Esophagus muscularis mucosa (tissue), 4 donors: ENCODE measurements at places on chromosomes 7 and 10.

GRCh38 chr7:158587162-158588084 is at the start of gene PTPRN2:
TSS of gene PTPRN2 (minus strand) at chr7:158587823.
- no peak for DNase-seq

- no peak for DNase-seq
Observed at GRCh38 chr7:157476201-157476600, 139.4 kb downstream of the DNAJB6 start.

DNA sequence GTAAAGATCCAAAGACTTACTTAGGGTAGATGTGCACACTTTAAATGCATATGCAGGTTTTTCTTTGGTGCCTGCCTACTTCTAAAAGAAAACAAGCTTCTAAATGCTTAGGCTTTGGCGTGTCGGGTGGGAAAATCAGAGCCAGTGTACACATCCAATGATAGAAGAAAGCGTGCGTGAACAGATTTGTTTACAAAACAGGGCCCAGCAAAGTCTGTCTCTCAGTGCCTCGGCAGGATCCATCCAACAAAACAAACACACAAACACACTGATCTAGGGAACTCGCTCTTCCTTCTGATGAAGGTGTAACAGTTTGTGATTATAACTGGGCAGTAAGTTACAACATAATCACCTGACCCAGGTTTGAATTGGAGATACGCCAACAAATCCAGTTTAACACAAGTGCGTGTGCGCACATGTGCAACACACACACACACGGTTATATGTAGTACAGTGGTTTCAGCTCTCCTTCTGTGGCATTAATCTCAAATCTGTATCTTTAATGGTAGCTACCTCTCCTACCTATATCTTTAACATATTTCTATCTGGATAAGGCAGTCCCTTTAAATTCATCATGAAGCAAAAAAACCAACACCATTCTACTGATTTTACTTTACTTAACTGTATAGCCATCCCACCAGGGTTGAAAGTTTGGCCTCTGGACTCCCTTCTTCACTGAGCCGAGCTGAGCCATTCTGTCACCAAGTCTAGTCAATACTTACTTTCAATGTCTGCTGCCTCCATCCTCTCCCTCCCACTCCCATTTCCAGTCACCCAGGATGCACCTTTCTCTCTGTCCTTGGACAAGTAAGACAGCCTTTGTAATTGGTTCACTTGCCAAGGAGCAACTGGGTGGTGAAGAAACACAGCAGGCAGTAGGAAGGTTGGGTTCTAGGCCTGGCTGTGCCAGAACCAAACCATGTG is 184.4 kb upstream of the KLF14 start:
- no peak for DNase-seq

DNA sequence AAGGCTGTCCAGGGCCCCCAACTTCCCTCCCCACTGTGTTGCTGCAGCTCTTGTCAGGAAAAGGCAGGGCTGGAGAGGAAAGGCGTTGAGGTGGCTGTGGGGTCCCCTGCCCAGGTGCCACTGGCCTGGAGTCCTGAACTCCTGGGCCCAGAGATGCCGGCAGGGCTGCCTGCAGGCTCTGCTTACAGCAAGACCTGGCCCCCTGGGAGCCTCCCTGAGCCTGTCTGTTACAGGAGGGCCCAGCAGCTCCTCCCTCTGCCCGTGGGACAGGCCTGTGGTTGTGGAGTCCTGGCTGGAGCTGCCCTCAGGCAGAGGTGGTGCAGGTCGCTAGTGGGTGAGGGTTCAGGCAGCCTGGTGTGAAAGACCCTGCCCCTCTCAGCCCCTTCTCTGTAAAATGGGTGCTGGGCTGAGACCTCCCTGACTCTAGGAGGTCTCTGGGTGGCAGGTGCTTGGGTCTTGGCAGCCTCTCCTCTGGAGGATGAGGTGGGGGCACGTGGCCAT is 9.9 kb downstream of the ANTXRL start:
- DNase-seq, result no peak

GRCh38 chr10:70671619-70672164 is 614 bp upstream of the ADAMTS14 start:
- no peak for DNase-seq

DNA sequence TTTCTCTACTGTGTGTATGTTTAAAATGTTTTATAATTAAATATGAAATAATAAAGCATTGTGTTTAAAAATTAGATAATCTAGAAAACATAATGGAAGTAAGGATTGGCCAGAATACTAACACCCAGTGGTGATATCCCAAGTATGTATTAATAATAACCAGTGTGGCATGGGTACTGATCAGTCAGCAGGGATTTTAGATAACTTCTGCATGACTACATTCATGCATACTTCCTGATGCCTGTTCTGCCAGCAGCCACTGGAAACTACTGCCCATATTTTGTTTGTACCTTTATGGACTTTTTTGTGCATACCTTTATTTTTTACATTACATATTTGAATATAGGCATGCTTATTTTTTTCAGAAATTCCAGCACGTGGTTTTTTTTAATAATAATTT is 156.6 kb upstream of the TMEM196 start:
- DNase-seq, result no peak

GRCh38 chr7:106609416-106609815 is 51.5 kb downstream of the CCDC71L start:
- DNase-seq, result no peak

DNA sequence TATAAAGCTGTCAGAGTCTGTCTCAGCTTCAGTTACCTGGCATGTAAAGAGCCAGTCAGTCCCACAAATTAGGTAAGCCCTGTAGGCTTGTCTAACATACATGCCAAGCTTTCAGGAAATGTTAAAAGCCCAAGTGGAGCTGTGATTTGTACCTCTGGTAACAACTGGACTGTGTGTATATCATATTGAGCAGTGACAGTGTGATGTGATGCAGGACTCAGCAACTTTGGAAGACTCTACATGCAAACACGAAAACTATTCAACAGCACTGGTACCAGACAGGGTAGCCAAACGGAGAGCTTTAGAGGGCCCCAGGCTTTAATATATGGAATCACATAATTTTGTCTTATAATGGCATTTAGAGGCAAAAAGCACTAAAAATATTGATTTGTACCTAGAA is 587.9 kb downstream of the PHTF2 start:
- DNase-seq, result no peak

DNA sequence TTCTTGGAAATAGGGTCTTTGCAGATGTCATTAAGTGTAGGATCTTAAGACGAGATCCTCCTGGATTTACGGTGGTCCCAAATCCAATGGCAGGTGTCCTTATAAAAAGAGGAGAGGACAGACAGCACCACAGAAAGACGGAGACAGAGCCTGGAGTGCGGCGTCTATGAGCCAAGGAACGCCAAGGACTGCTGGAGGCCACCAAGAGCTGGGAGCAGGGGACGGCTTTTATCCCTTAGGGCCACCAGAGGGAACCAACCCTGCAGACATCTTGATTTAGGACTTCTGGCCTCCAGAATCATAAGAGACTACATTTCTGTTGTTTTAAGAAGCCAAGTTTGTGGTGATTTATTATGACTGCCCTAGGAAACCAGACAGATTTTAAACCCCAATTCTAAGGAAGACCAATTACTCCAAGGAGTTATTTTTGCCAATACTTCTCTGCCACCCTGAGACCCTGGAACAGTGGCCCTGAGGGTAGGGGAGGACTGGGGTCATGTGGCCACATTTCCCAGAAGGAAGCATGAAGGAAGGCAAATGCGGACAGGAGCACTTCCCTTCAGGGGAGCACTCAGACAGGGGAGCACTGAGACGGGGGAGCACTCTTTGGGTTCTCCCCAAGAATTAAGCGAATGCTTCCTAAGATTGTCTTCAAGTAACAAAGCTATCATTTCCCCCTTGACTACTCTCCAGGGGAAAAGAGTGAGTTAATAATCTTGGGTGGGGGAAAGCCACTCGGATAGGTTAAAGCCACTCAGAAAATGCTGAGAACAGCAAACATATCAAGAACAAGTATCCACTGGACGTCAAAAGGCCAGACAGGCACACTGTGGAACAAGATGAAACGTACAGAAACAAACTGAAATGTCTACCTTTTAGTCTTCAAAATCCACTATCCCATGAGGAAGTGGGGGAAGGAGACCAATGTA is 67.5 kb downstream of the CHST15 start:
- DNase-seq, result no peak

- no peak for DNase-seq
Observed at GRCh38 chr7:125450749-125451148, 521.1 kb upstream of the POT1 start.

DNA sequence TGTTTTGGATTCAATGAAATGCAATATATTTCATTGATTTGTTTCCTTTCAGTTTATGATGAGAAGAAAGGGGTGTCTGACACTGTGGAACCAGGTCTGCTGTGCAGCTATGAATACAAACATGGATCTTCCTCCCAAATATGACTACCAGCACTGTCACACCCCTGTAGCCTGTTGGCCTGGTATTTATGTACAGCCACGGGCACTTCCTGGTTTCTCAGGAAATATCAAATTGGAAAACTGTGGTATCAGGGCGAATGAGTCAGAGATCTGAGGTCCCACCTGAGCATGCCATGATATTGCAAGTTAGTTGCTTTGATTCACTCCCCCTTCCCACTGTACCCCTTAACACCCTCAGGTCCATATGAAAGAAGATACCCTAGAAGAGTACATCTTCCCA is 87.8 kb downstream of the DNMBP start:
- no peak for DNase-seq

DNA sequence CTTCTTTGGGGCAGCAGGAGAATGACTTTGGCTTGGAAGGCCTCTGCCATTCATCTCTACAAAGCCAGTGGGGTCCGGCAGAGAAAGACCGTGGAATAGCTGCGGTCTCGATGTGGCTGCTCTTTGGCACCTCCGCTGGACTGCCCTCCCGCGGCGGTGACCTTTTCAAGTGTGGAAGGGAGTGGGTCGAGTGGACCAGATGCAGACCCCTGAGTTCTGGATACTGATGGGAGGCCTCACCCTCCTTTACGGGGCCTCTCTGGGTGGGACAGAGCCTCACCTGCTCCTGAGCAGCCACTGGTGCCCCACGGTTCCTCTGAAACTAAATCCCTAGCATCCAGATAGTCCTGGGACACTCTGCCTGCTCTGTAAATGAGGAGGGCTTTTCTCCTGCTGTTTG is 113.1 kb downstream of the NT5C2 start:
- peak; percentile 86 for DNase-seq

DNA sequence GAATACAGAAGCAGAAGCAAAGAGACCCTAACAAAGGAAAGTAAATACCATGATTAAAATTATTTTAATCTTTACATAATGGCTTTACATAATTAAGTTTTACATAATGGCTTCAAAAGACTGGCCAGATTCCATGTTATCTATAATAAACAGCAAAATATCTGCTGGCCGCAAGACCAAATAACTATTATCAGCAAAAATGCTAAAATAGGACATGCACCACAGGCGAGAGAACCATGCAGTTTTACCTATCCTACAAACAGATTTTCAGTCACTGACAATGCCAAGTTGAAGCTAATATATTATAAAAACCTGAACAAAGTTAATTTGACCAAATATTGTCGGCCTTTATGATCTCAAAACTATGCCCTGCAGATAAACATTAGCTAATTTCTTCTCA is 34.2 kb upstream of the ANLN start:
- no peak for DNase-seq

DNA sequence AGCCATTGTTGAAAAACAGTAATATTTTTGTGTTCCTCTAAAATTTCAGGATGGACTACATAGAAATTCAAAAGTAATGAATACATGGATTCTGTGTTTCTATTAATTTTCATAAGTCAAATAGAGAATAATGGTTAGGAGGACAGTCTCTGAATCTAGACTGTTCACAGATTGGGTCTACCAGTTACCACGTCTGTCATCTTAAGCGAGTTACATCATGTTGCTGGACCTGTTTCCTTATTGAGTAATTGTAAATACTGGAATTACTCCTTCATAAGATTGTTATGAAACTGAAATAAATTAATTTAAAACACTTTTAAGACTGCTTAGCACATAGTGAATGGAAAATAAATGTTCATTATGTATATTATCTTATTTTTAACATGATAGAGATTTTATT is 172.3 kb downstream of the KCND2 start:
- DNase-seq, result no peak

GRCh38 chr7:22008087-22008486 is 62.4 kb upstream of the CDCA7L start:
- DNase-seq, result peak; percentile 82

DNA sequence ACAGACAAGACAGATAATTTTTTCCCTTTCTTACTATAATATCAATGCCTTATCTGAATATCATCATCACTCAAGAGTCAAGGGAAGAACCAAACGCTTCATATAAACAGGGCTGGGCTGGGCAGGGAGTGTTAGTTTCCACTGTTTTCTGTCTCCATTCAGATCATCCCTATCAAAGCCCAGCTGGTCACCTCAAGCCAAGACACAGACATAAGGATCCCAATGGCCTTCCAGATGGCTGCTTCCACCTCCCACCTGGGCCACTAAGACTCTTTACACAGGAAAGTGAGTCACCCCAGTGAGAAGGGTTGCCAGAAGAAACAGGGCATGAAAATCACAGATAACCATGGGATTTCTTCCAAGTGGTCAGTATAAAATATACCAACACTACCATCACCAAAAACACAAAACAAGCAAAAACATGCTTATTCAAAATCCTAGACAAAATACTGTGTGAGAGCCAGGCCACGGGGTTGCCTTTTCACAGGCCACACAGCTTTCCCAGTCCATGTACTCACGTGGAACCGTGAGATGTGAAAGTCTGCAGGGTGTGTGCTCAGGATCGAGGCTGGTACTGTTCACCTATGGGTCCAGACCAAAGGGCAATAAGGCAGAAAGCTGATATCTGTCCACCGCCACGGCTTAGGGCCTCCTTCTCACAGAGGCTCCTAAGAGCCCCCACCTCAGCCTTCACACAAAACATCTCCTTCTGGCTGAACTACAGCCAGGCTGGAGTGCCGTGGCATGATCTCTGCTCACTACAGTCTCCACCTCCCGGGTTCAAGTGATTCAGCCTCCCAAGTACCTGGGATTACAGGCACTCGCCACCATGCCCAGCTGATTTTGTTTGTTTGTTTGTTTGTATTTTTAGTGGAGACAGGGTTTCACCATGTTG is 5.7 kb downstream of the PRSS1 start:
- DNase-seq, result peak; percentile 62

DNA sequence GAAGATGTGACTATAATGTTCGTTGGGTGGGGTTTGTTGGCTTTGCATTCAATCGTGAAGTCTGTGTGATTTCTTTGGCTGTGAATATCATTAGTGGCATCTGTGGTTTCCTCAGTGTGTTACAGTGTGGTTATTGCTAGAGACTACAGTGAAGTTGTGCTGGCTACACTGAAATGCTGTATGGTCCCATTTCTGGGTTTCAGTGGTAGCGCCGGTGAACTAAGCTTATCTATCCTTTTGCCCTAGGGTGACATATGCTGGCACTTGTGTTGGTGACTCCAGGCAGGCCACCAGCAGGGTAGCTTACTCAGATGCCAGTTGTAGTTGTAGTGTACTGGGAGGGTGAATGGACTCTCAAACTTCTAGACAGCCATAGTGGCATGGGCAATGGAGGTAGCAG is 259.5 kb downstream of the ANKRD30A start:
- DNase-seq, result no peak

DNA sequence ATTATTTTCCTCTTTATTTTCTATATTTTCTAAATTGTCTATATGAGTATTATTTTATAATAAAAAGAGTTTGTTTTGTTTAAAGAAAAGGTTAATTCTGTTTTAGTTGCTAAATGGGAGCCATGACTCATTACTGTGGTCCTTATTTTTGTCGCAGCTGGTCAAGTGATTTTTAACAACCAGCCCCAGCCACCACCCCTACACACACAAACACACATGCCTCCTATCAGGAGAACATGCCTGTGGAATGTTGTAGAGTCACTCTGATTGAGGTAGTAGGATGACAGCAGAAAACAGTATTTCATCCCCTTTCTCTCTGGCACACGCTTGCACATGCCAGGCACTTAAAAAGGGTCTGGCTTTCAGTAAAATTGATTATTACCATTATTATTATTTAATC is 68.6 kb upstream of the GDF10 start:
- DNase-seq, result no peak
